Left kidney (tissue), 8 donors: ENCODE measurements at places on chromosomes 4 and X.

GRCh38 chr4:168496834-168497233, at the start of gene PALLD:
PALLD (plus strand) TSS chr4:168497052.
- DNase-seq: no peak

- DNase-seq: no peak
These were observed 16.3 kb downstream of the TSPAN5 start for GRCh38 chr4:98641906-98642668.

GRCh38 chr4:147288512-147288911, 192.4 kb upstream of the EDNRA start:
- no peak for DNase-seq

GRCh38 chr4:109930464-109930863, 17.8 kb downstream of the EGF start:
- no peak for DNase-seq

GRCh38 chr4:140246216-140246615, 92.2 kb upstream of the MAML3 start:
- no peak for DNase-seq

DNA sequence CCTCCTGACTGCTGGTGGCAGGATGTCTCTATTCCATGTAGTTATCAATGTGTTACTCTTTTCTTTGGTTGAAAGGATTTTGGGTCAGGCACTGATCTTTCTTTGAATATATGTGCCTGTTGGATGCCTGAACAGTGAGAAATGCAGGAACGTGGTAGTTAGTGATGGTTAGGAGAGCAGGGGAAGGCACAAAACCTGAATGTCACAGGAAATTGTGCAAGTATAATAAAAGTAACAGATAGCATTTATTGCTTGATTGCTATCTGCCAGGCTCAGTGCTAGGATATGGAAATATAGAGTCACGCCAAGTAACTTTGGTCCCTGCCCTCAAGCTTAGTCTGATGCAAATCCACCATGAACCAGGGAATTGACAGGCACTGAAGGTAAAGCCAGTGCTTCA, 219.8 kb upstream of the FAT1 start:
- DNase-seq: no peak

GRCh38 chr4:181213551-181213950, 1029.7 kb upstream of the TENM3 start:
- no peak for DNase-seq

DNA sequence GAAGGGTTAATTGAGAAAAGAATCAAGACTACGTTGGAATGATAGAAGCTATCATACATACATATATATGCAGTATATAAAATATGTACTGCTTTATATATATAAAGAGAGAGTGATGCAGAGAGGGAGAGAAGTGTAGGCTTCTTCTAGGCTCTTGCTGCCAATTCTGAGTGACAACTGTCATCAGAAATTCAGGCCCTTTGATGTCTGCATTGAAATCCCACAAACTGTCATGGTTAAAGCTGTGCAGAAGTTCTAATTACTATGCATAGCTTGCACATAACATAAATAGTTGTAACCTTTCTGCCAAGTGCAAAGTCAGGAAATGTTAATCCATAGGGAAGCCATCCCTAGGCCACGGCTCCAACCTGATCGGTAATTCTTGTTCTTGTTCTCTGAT, 251.0 kb downstream of the STIM2 start:
- DNase-seq: no peak

GRCh38 chrX:16573781-16574180, 76.2 kb upstream of the S100G start:
- no peak for DNase-seq

- no peak for DNase-seq
These were observed 27.4 kb downstream of the PRSS12 start for GRCh38 chr4:118325431-118325830.

DNA sequence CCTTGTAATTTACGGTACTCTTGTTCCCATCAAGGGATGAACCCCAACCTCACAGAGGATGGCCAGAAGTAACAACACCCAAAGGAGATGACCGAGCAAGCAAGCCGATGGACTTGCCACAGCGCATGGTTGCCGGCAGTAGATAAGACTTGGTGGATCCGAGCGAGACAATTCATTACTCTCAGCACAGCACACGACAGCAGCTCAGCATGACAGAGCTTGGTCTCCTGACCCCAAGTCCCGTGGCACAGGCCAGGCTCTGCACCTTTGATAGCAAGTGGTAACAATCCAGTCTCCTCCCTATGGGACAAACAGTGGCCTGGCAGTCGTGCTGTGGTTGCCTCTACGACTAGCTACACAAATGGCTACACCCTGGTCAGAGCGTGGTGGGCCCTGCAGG, 26.3 kb downstream of the RWDD4 start:
- no peak for DNase-seq

GRCh38 chrX:74449322-74449936, 28.1 kb downstream of the SLC16A2 start:
- DNase-seq: no peak

DNA sequence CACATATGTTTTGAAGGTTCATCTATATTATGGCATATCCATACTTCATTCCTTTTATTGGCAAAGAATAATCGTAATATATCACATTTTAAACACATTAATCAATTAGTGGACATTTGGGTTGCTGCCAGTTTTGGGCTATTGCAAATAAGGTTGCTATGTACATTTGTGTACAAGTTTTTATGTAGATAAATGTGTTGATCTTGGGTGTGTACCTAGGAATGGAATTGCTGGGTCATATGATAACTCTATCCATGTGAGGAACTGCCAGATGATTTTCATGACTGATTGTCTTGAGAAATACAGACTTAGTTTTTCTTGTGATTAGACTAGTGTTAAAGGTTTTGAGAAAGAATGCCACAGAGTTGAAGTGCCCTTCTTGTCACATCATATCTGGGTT, 99.2 kb upstream of the RAB40AL start:
- no peak for DNase-seq

DNA sequence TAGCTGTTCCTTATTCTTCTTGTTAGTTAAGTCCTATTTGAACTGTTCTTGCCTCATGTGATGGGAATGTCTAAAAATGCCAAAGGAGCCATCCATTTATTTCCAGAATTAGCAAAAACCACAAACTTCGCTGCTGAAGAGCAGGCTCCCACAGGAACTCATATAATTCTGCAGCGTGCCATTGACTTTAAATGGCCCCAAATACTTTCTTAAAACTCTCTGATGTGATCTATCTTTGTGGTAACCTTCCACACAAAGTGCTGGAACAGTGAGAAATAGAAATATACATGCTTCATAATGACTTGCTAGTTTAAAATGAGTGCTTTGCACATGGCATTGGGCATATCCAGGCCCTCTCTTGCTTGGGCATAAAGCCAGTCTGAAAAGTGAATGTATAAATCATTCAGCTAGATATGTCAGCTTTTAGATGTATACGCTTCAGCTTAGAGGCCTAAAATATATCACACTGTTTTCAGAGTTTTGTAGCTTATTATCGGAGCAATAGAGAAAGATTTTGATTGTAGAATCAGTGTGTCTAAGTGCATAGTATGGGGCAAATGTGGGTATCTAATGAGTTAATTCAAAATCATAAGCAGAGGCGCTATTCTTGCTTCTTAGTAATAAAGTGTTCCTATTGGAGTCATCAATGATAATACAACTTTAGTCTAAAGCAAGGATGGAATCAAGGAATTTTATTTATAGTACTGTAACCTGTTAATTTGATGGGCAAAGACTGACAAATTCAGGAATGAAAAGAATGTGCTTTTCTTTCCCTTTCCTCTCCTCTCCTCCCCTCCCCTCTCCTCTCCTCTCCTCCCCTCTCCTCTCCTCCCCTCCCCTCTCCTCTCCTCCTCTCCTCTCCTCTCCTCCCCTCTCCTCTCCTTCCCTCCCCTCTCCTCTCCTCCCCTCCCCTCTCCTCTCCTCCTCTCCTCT, 392.2 kb upstream of the ZFP42 start:
- no peak for DNase-seq

GRCh38 chrX:23511793-23512192, 155.5 kb upstream of the PRDX4 start:
- DNase-seq: no peak

DNA sequence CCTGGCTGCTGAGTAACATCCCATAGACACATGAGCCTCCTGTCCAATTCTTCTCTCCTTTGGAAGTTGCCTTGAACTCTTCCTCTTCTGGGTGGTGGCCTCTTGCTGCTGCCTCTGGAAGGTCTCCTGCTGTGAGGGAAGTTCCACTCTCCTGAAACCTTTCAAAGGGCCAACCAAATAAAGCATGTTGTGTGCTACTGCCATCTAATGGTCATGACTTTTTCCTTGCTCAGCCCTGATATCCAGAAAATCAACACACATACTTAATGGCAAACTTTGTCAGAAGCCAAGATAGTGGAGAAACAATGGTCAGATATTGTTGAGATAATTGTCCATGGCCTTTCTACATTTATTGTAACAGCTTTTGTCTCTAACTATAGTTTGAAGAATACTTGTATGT, 19.1 kb upstream of the ZXDA start:
- DNase-seq: peak; percentile 15

DNA sequence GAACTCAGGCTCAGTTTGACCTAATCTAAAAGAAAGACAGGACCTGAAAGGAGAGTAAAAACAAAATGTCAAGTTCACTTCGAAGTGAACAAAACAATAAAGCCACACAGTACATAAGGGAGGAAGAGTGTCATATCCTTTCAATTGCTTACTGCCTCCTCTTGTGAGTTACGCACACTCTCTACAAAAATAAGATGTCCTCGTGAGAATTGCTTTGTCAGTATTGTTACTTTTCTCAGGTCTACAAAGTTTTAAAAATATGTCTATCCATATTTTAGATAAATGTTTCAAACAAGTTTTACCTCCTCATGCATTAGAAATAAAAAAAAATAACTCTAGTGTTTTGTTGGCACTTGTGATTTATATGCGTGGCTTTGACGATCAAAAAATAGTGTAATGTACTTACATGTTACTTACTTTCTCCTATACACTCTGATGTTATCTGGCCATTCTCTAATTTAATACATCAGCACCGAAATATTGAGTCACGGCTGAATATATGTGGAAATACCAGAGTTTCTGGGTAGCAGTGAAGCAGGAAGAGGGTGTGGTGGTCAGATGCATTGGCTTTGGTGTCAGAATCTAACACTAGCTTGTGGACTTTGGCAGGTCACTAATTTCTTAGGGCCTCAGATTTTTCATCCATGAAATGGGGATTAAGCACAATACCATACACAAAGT, 8.1 kb upstream of the MRPL1 start:
- no peak for DNase-seq

DNA sequence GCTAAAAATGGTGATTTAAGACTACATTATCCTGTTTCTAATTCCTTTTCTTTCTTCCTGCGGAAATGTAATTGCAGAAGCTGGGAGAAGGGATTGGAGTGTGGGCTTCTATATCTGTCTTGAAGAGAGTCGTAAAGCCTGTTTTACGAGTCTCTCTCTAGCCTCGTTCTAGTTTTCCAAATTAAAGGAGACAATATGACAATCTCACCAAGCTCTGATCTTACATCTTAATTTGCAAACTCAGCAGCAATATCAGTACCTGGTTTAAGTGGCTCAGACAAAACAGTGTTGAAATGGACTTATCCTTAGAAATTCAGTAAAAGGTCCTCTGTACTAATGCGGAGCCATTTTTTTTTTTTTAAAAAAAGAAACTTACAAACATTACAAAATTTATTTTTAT, 349.5 kb upstream of the HAND2 start:
- DNase-seq: no peak

- no peak for DNase-seq
These were observed 134.6 kb downstream of the CPZ start for GRCh38 chr4:8727131-8727530.

- DNase-seq: no peak
These were observed 15.2 kb downstream of the PDLIM3 start for GRCh38 chr4:185520119-185520518.

DNA sequence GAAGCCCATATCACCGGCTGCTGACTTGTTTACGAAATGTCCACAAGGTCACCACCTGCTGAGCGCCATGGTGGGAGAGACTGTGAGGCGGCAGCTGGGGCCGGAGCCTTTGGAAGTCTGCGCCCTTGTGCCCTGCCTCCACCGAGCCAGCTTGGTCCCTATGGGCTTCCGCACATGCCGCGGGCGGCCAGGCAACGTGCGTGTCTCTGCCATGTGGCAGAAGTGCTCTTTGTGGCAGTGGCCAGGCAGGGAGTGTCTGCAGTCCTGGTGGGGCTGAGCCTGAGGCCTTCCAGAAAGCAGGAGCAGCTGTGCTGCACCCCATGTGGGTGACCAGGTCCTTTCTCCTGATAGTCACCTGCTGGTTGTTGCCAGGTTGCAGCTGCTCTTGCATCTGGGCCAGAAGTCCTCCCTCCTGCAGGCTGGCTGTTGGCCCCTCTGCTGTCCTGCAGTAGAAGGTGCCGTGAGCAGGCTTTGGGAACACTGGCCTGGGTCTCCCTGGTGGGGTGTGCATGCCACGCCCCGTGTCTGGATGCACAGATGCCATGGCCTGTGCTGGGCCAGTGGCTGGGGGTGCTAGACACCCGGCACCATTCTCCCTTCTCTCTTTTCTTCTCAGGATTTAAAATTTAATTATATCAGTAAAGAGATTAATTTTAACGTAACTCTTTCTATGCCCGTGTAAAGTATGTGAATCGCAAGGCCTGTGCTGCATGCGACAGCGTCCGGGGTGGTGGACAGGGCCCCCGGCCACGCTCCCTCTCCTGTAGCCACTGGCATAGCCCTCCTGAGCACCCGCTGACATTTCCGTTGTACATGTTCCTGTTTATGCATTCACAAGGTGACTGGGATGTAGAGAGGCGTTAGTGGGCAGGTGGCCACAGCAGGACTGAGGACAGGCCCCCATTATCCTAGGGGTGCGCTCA, 8.7 kb upstream of the MSANTD1 start:
- no peak for DNase-seq

DNA sequence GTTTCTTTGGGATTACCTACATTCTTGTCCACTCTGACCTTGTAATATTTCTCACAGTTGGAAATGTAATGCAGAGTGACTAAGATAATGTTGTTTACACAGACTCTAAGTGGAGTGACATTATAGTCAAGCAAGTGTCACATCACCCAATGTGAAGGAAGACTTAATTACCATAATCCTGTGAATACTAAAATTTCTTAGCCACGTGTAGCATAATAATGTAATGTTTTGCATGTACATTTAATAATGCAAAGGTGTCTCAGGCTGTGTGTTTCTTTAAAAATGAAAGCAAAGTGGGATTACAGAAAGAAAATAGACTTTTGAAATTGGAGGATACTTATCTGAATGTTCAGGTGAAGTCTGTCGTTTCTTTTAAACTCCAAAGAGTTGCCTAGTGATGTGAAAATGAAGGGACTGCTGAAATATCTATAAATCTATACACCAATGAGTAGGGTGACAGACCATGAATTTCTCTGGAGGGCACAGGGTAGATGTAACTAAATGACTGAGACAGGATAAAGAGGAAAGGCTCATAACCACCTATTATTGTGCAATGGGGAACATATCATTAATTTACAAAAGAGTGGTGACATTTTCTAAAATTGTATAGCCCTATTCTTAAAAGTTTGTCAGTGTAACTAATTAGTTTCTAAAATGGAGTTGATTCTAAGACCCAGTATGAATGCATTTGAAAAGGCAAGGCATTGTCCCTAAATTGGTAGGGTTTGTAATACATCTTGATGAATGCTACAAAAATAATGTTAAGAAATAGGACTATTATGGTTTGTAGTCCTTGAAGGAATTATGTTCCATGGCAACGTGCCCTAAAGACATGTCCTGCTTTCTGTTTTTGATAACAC, 235.7 kb downstream of the DACH2 start:
- no peak for DNase-seq

- DNase-seq: no peak
These were observed 399.1 kb downstream of the INPP4B start for GRCh38 chr4:142447009-142447408.
